ENCODE measurements at places on chromosomes 16 and 17. TPM values are rescaled to one million over a fixed set of nuclear protein-coding genes. Genes with fewer than 3 reads are reported as not detected.

The TP53TG3 gene
- total RNA-seq = not detected

The ADCY9 gene
- 38.0 TPM for total RNA-seq

The RCVRN gene
- total RNA-seq = not detected

The OMG gene
- not detected for total RNA-seq

The TMEM98 gene
- total RNA-seq = 128 TPM

The TPSG1 gene
- total RNA-seq = not detected

The PARD6A gene
- 0.97 TPM for total RNA-seq

The GSDMA gene
- under 0.01 TPM for total RNA-seq

The ACSM5 gene
- total RNA-seq = under 0.01 TPM

The VAMP2 gene
- total RNA-seq = 5.6 TPM

The CLEC18B gene
- not detected for total RNA-seq

- DNase-seq = peak; percentile 88
Observed at GRCh38 chr17:63675607-63676546, 24.0 kb downstream of the LIMD2 start.

DNA sequence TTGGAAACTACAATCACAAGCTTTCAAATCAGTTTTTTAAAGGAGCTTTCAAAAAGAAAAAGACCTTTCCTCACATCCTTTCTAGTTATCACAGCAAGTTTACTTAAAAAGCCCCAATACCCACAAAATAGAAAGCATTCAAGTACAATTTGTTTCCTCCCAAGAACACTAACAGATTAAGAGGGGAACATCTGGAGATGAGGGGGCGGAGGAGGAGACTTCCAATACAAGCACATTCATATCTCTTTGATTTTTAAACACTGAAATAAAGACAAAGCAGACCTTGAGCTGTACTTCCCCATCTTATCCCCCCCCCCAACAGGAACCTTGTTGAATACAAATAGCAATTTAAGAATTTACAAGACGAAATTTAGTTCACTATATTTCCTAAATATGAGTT, 2.0 kb downstream of the YWHAE start:
- DNase-seq = peak; percentile 60

DNA sequence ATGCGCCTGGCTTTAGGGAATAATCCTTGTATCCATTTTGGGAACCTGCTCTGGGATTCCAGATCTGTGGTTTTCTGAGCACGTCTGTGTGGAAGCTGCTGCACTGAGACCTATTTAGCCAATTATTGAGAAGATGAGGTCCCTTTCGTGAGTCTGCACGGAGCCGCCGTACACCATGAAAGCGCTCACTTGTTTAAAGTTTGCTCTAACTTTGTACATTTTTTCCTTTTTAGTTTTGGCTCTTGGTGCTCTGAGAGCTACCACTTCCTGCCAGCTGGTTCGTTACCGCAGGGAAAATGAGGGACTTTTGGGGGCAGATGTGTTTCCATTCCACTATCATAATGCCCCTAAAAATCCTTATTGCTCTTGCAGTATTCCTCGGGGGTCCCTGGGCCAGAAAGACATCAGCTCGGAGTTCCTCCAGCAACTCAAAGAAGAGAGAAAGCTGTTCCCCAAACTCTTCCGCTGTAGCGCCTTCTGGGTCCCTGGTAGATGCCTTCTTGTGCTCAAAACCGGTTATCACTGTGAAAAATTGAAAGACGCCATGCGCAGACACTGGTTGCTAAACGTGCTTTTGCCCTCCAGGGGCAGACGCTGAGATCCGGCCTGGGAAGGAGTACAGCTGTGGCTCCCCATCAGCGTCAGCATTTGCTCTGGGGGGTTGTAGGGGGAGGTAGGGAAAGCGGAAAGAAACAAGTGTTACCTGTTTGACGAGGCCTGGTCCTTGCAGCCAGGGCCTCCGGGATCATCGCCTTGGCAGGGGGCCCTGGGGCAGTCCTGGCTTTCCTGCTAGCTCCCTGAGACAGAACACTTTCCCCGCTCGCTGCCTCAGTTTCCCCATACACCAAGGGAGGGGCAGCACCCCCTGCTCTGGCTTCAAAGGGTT, 238.1 kb downstream of the MRTFB start:
- DNase-seq = peak; percentile 23

GRCh38 chr16:53126390-53126789, 71.6 kb downstream of the CHD9 start:
- no peak for DNase-seq

GRCh38 chr16:79175286-79176057, 425.1 kb downstream of the MAF start:
- no peak for DNase-seq

DNA sequence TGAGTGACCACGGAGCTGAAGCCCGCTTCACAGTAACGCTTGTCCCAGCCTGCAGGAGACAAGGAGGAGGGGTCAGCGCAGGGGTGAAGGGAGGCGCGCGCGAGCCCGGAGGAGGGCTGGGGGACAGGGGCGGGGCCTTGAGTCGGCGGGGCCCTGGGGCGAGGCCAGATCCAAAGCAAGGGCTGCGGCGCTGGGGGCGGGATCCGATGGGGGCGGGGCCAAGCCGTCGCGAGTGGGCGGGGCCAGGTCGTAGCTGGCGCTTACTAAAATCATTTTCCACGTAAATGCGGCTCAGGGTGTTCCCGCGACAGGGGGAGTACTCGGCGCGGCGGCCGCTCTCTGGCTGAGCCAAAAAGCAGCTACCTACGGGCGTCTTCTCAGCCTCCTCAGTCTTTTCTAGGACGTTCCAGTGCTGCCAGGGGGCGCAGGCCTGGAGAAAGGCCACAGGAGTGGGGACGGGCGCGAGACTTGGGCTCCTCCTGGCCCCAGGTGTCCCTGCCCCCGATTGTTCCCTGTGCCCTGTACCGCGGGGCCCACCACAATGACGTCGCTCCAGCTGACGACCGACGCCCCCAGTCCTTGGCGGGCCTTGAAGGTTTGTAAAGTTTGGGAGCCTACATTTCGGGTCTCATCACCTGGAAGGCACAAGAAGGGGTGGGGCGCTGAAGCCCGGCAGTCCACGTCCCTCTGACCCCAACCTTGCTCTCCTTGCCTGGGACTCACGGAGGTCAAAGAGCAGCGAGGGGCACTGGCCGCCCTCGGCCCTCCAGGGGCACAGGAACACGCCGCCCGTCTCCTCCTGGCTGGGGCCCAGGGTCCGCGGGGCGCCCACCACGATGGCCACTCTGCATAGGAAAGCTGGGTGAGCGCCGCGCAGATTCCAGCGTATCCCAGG, 3.9 kb downstream of the ITGA2B start:
- peak; percentile 83 for DNase-seq

GRCh38 chr16:58518083-58518979, 3.0 kb downstream of the SETD6 start:
- DNase-seq = no peak

DNA sequence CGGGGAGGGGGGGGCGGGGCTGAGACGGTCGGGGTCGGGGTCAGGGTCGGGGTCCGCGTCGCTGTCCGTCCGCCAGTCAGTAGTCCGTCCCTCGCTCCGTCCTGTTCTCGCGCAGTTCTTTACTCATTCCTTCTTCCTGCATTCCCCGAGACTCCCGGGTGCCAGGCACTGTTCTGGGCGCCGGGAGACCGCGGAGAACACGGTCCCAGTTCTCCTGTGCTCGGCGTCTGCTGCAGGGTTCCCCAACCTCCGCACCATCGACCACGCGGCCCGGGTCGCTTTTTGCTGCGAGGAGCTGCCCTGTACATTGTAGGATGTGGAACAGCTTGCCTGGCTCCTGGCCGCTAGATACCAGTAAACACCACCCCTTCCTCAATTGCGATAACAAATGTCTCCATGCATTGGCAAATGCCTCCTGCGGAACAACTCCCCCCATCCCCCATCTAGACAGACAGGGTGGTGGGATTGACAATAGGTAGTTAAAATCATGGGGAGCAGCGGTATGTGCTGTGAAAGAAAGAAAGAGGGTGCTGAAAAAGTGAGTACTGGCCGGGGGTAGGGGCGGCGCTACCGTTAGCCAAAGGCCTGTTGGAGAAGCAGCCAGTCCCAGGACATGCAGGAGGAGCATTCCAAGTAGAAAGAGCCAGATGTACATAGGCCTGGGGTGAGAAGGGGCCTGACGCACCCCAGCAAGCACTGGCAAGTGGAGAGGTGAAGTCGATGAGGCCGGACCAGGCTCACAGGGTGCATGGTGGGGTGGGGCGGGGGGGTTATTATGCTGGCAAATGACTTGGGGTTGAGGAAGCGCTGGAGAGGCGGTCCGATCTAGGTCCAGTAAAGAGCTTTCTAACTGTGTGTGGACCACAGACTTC, 631 bp downstream of the TRAF7 start:
- DNase-seq = peak; percentile 80

- no peak for DNase-seq
Observed at GRCh38 chr17:77942112-77942988, 16.2 kb upstream of the TNRC6C start.

- no peak for DNase-seq
Observed at GRCh38 chr17:10058921-10059683, 139.3 kb downstream of the GAS7 start.

DNA sequence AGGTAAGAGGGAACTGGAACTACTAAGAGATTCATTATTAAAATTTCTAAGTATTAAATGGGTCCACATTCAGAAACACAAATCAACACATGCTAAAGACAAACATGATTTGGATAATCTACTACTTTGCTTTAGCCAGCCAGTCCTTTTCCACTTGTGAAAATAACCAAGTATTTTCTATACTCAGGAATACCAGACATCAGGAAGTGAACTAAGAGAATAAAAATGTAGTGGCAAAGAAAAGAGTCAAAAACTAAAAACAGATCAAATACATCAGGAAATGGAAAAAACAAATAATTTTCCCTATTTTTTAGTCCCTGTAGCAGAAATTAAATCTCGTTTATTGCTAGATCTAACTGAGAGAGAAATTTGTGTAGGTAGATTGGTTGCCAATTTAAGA, 78.0 kb downstream of the MYO1D start:
- no peak for DNase-seq

- no peak for DNase-seq
Observed at GRCh38 chr17:44773140-44773539, 14.4 kb downstream of the ADAM11 start.

- no peak for DNase-seq
Observed at GRCh38 chr17:28267720-28268609, 51.0 kb upstream of the TMEM97 start.

GRCh38 chr16:47034455-47034854, 61.0 kb upstream of the DNAJA2 start:
- no peak for DNase-seq

DNA sequence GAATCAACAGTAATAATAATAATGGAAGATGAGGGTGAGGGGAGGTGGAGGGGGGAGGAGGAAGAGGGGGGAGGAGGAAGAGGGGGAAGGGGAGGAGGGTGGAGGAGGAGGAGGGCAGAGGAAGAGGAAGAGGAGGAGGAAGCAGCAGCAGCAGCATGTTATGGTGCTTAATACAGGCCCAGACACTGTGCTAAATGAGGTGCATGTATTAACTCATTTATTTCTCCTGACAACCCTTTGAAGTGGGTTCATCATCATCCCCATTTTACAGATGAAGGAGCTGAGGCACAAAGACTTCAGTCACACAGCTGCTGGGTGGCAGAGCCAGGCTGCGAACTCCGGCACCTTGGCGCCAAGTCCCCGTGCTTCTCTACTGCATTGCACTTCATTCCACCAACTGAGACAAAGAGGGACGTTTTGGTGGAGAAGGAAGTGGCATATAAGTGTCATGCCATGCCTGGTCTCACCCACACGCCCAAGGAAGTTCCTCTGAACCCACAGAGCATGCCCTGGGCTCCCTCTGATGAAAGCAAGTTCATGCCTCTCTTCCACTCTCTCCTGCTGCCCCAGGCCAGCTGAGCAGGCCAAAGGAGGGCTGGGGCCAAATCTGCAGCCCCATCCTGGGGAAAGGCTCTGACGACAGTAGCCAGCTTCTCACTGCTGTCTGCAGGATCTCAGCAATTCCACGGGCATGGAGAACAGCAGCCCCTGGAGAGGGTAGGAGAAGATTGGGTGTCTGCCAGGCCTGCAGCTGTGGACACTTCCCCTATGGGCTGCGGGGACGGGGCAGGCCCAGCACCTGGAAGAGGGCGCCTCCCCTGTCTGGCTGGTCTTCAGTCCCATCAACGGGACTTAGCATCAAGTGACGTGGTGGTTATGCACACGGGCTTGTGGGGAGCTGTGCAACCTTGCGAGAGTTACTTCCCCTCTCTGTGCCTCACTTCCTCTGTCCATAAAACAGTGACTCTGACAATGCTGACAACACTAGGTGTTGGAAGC, 21.8 kb downstream of the XYLT1 start:
- no peak for DNase-seq

GRCh38 chr17:4525691-4526397, 27.2 kb downstream of the SPNS2 start:
- DNase-seq = no peak

GRCh38 chr17:48608494-48608834, 2.4 kb downstream of the HOXB7 start:
- no peak for DNase-seq

GRCh38 chr17:51035431-51035830, 85.2 kb downstream of the SPAG9 start:
- peak; percentile 86 for DNase-seq

DNA sequence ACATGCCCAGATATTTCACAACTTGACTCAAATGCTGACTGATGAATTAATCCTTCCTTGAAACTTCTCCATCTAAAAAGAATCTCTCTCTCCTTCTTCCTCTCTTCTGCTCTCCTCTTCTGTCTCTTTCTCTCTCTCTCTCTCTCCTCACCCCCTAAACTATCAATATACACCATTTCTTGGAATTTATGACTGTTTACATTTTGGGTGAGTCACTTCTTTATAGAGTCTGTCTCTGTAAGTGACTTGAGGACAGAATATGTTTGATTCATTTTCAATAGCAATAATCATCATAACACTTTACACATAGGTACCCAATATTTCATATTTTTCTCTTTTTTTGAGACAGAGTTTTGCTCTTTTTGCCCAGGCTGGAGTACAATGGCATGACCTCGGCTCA, 15.3 kb downstream of the OR3A1 start:
- no peak for DNase-seq

- no peak for DNase-seq
Observed at GRCh38 chr17:65819810-65820209, 258.4 kb upstream of the AXIN2 start.

DNA sequence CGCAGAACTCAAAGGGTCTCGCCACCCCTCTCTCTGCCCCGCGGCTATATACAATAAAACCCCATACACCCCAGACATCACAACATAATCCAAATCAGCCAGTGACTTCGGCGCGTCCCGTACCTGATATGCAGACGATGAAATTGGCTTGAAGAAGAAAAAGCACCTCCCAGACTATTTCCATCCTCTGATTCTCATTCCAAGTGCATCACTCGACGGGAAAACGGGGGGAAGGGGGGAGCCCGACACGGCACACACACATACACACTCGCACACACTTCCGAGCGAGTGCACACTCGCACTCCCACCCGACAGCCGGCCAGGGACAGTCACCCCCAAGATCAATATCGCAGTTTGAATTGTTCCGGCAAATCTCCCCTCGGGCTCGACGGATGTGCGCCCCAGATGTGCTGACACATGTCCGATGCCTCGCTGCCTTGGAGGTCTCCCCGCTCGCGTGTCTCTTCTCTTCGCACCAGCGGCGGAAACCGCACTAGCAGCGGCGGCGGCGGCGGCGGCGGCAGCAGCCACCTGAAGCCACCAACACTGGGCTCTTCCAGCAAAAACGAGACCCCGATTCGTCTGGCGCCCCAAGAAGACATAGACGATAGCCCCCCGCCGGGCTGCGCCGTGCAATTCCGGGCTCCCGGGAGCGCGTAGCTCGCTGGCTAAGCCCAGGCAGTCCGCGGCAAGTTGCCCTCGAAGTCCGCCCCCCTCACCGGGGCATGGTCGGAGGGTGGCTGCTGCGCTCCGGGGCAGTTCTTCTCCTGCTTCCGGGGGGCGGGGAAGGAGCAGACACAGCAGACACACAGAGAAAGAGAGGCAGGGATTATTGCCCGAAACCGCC, 688 bp downstream of the CA10 start:
- no peak for DNase-seq

GRCh38 chr17:44065668-44066203, 735 bp downstream of the LSM12 start:
- peak; percentile 22 for DNase-seq
